B cell (primary cell): ENCODE measurements at places on chromosomes 2 and 18.

GRCh38 chr2:27573452-27573851 is 9.4 kb upstream of the ZNF512 start:
- DNase-seq, result no peak

DNA sequence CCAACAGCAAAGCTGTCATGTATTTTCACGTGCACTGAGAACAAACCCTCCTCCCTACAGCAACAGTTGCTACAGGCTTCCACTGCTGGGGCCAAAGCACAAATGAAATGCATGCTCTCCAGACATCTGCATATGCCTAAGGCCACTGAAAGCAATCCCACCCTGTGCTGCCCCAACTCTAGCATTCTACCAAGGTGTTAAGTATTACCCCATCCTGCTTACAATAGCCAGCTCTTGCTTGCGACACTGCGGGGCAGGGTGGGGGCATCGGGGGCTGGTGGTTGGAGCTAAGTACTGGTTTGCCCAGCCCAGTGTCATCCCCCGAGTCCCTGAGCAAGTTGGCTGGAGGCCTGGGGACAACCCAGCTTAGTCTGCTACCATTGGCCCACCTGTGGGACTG is 742.5 kb downstream of the TDRD15 start:
- no peak for DNase-seq

- no peak for DNase-seq
These were observed at the start of gene PHLPP1 for GRCh38 chr18:62715436-62715758. Gene PHLPP1 (plus strand): TSS chr18:62715541. CDS start chr18:62715684, 143 bp downstream.

GRCh38 chr2:128639120-128639477 is 320.4 kb upstream of the HS6ST1 start:
- DNase-seq, result no peak

DNA sequence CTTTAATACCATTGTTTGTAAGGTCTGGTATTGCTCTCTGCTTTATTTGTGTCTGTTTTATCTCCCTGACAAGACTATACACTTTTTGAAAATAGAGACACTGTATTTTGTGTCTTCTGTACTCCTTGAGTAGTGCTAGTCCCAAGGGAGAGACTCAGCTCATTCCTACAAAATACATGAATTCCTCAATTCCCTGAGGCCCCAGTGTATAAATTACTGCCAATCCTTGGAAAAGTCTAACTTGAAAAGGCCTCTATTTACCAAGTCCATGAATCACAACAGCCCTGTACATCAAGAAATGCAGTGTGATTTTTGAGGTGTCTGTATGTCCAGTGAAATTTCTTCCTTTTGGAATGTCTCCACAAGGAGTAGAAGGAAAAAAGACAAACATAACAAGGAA is 34.9 kb upstream of the NEDD4L start:
- DNase-seq, result no peak

- DNase-seq, result no peak
These were observed 32.6 kb upstream of the APCDD1 start for GRCh38 chr18:10421859-10422258.

GRCh38 chr2:26455037-26455669 is 22.8 kb downstream of the OTOF start:
- no peak for DNase-seq
